ENCODE measurements at places on chromosomes 2 and 18.

DNA sequence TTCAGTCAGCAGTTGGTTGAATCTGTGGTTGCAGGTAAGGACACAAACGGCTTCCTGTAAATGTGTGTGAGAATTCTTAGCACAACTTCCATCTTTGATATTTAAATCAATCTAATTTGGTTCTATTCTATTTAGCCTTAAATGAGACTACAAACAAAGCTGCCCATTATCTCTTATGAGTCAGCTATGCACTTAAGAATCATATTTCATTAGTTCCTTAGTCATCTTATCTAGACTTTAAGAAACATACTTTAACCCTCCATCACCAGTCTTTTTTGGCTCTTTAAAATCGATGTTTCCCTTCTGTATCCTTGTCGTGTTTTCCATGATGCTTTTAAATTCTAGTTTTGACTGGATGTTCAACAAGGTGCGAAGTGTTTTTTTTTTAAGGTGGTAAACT lies 114.4 kb upstream of the TMEM200C start:
- no peak for DNase-seq

DNA sequence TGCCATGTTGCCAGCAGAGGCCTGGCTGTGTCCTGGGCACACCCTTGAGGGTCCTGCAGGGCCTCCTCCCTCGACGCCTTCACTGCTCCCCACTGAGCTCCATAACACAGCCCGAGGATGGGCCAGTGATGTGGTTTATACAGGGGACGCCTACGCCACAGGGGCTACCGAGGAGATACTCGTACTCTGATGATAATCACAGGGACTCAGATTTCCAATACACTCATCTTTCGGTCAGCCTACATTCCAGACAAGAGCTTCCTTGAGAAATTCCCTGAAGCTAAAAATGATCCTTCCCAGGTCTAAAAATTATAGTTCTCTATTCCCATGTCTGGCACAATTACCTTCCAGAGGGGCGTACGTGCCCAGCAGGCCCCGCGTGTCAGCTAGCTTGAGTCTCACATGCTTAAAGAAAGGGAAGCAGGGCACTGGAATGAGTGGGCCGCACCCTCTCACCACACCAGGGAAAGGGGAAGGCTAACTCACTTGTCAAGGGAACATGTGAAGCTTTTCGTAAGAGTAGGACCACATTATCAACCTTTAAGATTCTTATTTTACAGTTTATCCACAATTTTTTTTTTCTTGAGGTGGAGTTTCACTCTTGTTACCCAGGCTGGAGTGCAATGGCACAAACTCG lies 159.5 kb upstream of the NDUFV2 start:
- DNase-seq = no peak

GRCh38 chr2:223727562-223727961 lies 109.8 kb downstream of the AP1S3 start:
- peak; percentile 26 for DNase-seq

DNA sequence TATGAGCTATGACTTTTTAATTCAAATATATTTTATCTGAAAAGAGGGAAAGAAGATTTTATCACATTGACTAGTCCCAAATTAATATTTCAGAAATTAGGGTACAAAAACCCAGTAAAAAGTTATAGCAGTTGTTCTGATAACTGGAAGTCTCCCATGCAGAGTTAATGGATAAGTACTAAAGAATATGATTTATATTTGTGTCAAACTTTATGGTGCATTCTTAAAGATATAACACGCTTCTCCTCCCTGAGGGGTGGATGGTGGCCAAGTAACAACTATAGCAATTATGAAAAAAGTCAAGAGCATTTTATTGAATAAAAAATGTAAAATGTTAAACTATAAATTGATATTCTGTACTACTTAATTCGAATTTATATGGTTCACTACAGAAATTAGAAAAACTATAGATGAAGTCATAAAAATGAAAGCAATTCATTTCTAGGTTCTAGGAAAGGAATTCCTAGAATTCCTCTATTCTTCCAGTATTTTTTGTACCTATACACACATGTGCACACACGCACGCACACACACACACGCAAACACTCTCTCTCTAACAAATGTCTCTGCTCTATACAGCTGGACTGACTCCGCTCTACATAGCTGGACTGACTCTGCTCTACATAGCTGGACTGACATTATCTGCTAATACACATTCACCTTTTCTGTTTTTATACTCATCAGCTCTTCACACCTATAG lies 111.3 kb downstream of the PRELID3A start:
- DNase-seq = no peak

DNA sequence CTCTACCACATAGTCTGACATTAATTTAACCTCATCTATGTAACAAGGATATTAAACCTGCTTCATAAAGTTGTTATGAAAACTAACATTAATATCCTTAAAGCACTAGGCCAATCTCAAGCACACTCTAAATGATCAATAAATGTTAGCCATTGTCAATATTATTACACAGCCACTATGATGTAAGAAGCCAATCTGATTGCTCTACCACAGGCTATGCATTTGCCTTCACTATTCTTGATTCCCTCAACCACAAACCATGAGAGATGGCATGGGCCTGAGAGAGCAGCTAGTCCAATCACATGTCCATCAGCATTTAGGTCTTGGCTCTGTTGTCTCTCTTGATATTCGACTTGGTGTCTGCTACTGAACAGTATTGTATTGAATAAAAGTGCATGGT lies 4.2 kb downstream of the SLC25A12 start:
- no peak for DNase-seq

- no peak for DNase-seq
Observed at GRCh38 chr2:50379351-50379750, 652.6 kb downstream of the NRXN1 start.

- DNase-seq = no peak
Observed at GRCh38 chr18:78457011-78457410, 522.6 kb upstream of the SALL3 start.

DNA sequence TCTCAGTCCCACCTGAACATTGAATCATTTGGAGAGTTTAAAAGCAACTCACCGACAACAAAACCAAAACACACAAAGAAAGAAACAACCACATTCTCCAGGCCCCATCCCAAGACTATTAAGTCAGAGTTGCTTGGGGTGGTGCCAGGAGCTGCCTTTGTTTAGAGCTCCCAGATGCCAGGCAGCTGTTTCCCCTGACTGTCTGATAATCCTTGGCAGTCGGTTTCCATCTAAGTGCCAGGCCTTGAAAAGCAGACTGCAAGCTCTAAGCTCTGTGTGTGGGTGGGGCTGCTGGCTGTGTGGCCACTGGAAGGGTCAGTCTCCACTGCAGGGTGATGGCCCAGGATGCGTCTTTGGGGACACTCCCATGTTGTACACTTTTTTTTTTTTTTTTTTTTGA lies 255.3 kb upstream of the AGAP1 start:
- DNase-seq = no peak

- DNase-seq = no peak
Observed at GRCh38 chr2:11610624-11611242, 59.3 kb downstream of the NTSR2 start.

GRCh38 chr2:3282056-3282998 lies 95.3 kb downstream of the EIPR1 start:
- no peak for DNase-seq

DNA sequence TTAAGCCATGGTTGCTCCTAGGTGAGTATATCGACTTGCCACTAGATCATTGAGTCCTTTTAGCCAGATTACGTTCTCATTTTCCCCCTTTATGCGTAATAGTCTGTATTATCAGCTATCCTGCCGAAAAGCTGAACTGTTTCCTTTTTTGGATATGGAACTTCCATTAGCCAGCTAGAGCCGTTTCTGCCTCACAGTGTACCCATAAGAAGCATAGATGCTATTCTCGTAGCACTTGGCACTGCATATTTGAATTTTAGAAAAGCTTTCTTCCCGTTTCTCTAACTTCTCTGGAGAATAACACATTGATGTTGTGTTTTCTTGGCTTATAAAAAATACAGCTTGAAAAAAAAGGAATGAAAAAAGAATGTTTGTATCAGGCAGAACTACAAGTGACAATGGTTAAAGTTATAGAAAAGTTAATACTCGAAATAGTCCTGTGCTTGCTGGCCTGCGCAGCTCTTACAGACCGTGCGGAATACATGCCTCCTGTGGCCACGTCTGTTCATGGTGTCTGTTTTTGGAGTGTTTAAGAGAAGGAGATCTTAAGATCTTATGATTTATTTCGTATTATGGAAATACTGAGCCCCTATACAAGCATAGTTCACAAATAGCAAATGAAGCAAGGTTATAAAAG lies 710 bp downstream of the DUSP19 start:
- peak; percentile 19 for DNase-seq

GRCh38 chr2:79131687-79132086 lies 11.4 kb downstream of the REG1A start:
- no peak for DNase-seq

DNA sequence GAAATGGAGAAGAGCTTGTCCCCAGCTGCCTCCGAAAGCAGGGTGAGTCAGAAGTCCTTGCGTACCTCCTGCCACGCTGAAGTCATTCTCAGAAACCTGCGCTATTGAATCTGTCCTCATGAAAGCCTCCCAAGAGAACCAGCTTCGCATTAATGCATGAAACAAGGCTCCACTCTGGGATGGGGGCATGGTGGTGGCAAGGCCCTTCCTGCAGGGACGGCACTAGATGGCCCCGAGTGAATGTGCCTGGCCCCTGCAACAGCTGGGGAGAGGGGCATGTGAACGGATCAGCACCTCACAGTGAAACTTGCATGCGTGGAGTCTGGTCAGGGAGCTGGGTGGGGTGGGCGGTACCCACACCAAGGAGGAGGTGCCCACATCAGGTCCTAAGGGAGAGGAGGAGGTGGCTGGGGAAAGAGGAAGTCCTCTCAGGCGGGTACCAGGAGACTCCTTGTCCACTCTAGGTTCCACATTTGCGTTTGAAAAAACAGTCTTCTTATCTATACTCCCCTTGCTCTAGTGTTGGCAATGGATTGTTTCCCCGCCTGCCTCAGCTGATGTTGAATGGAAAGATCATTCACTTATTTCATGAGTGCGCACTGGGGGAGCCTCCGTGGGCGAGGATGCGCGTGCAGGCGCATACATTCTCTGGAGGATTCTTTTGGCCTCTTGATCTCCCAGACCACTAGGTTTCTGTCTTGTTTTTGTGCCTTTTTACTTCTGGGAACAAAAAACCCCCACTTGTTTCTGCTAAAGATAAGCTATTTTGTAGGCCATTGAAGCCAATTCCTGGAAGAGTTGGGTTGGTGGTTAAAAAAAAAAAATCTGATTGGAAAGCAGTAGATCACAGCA lies 104.7 kb downstream of the KLHL29 start:
- no peak for DNase-seq

DNA sequence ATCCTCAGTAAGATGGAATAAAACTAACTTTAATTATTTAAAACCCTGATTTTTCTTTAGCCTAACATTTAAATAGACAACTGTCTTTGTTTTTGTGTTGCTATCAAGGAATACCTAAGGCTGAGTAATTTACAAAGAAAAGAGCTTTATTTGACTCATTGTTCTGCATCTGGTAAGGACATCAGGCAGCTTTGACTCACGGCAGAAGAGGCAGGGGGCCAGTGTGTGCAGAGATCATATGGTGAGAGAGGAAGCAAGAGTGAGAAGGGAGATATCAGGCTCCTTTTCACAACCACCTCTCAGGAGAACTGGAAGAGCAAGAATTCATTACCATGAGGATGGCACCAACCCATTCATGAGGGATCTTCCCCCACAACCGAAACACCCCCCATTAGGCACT lies 64.6 kb upstream of the TFPI start:
- DNase-seq = no peak

All from hepatic stellate cell (primary cell).